ENCODE measurements at places on chromosomes 13 and 19. TPM values are rescaled to one million over a fixed set of nuclear protein-coding genes. Genes with fewer than 3 reads are reported as not detected.

The SSC5D gene
- total RNA-seq, result 2.1 TPM

GRCh38 chr13:85592211-85592610 lies 207.0 kb downstream of the SLITRK6 start:
- no peak for DNase-seq

GRCh38 chr19:44757735-44758505 lies 9.4 kb downstream of the BCL3 start:
- DNase-seq, result no peak

GRCh38 chr13:46179491-46179908 lies 2.5 kb downstream of the LCP1 start:
- no peak for DNase-seq

GRCh38 chr13:81017513-81018152 lies 676.7 kb upstream of the SPRY2 start:
- peak; percentile 58 for DNase-seq

DNA sequence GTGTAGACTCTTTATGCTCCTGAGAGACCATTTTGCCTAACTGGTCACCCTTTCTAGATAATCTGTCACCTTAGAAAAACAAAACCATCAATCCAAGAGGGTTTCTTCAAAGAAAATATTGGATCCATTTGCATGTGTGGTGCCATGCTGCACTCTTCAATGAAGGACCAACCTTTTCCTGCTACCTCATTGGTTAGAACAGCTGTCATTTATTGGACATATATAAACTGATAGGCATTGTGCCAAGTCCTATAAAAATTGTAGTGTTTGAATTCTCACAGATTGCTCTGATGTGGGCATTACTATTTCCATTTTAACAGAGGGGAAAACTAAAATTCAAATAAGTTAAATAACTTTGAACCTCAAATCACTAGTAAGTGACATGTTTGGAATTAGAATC lies 333.2 kb downstream of the MYO16 start:
- no peak for DNase-seq

DNA sequence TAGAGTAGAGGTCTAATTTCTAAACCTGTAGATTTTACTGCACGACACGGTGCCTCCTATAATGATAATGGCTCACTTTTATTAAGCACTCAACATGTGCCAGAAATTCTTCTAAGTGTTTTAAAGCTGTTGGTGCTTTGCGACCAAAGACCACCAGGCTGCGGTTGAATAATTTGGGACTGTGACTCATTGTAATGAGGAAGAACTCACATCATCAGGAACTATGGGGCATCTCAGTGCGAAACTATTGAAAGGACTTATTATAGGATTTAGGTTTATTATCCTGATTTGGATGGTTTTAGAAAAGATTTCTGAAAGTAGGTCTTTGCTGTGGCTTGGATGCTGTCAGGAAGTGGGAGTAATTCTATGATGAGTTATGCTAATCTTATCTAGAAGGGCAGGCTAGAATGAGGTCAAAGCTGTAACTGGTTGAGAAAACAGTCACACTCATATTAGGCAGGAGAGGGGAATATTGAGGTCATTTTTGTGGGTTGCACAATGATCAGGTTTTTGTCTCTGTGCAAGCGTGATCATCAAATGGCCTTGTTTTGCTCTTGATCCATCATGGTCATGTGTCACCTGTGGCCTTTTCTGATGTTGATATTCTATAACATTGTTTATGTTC lies 266.8 kb downstream of the PCDH20 start:
- DNase-seq, result no peak

All from myocyte (in vitro differentiated cells).